NCI-H1417 (cell line): ENCODE measurements at places on chromosomes 2 and 18.

GRCh38 chr2:130972410-130972809 lies 120.8 kb downstream of the FAM168B start:
- no peak for DNase-seq

DNA sequence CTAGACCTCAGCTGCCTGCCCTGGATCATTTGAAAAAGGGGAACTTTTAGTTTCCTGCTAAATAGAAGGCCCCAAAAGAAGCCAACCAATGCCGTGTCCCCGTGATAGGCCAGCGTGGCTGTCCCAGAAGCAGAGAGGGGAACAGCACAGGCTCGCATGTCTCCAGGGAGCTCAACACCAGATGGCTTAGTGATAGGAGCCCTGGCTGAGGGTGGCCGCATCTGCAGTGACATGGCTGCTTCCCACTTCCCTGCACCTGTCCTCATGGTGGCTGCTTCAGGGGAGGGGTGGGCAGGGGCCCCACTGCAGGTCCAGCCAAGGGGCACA lies 79.6 kb downstream of the MBP start:
- no peak for DNase-seq

DNA sequence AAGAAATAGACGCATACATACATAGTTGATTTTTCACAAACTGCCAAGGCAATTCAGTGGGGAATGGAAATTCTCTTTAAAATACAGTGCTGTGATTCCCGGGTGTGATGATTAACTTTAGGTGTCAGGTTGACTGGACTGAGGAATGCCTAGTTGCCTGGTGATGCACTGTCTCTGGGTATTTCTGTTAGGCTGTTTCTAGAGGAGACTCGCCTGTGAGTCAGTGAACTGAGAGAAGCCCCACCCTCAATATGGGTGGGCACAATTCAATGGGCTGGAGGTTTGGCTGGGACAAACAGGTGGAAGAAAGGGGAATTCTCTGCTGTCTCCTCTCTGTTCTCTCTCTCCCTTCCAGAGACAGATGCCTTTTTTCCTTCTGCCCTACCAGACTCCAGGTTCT lies 187.6 kb downstream of the ARHGAP28 start:
- DNase-seq: no peak

DNA sequence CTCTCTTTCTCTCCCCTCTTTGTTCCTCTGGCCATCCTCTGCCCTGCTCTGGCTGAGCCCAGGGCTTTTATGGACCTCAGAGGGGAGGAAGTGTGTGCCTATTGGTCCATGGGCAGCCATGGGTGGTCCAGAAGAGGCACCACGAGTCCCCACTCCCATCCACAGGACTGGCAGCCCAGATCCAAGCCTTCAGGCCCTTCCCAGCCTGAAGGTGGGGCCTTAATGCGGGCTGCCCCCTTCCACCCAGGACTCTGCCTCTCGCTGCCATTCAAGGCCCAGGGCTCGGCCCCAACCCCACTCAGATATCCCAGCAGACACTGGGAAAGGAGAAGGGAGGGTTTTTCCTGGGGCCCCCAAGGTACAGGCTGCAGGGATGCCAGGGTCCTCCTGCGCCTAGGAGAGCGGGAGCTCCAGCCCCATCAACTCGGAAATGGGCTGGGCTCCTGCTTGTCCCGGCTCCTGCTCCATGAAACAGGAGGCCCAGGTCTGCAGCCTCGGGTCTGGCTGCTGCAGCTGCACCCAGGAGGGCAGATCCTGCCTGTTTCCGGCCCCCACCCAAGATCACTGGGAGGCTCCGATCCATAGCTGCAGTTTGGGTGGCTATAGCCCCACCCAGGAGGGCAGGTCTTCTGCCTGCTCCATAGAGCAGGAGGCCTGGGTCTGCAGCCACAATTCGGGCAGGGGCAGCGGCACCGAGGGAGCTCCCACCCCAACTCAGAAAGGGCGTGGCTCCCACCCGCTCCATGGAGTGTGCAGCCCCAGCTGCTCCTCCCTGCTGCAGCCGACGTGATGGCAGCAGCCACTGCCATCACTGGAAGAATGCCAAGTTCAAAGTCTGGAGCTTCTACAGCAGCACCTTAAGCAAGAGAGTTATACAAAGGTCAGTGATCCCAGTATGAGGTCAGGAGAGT lies 116.6 kb upstream of the RBBP8 start:
- DNase-seq: peak; percentile 14

DNA sequence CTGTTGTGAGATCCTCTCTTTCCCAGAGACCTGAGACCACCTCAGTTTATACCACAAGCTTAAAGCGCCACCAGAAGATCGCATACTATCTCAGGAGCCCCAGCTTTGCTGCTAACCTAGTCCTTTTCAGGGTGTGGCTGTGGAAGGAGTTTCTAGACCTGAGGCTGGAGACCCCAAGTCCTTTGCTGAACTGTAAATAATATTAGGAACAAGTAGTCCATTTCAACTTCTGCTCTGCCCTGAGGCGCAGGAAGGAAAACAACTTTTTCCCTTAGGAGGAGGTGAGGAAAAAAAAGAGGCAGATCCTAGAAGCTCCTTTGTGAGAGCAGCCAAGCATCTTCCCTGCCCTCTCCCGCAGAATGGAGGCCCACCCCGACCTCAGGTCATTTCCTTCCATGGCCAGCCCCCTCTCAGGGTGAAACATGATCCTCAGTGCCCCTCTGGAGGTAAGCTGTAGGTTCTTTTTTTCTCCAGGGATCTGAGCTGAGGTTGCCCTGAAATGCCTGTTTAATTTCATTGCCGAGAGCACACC lies 122.8 kb upstream of the LGALSL start:
- DNase-seq: no peak

GRCh38 chr2:236113948-236114347 lies 54.2 kb downstream of the GBX2 start:
- no peak for DNase-seq

- no peak for DNase-seq
Measured at GRCh38 chr18:39938676-39939608, 2016.1 kb upstream of the PIK3C3 start.

DNA sequence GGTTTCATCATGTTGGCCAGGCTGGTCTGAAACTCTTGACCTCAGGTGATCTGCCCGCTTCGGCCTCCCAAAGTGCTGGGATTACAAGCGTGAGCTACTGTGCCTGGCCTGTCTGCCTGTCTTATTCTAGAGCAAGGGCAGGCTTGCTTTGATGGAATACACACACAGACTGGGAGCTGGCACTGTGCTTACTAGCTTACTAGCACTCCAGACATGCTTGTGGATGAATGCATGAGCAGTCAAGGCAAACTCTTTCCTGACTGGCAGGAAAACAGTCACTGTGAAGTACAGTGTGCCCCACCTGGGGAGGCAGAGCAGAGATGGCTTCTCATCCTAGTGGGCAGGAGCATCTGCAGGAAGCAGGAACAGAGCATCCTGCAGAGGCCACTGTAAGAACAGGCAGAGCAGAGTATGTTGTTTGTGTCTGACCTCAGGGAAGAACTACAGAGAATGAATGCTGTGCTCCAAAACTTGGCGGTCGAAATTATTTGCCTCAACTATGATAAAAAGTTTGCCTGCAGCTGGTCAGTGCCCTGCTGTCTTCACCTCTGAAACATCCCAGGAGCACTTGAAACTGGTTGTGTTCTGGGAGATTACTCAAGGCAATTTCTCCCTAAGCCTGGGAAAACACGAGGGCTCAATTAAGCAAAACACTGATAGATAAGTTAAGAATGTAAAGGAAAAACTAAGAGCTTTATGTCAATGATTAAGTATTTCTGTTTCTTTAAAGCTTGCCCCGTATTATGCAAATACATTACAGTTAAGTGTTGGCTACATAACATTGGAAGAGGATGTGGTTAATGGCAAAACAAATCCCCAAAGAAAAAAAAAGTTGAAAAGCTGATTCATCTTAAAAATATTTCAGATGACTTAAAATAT lies 102.4 kb downstream of the VAPA start:
- DNase-seq: no peak
